ENCODE measurements at places on chromosomes 6 and 20. TPM values are rescaled to one million over a fixed set of nuclear protein-coding genes. Genes with fewer than 3 reads are reported as not detected.

DNA sequence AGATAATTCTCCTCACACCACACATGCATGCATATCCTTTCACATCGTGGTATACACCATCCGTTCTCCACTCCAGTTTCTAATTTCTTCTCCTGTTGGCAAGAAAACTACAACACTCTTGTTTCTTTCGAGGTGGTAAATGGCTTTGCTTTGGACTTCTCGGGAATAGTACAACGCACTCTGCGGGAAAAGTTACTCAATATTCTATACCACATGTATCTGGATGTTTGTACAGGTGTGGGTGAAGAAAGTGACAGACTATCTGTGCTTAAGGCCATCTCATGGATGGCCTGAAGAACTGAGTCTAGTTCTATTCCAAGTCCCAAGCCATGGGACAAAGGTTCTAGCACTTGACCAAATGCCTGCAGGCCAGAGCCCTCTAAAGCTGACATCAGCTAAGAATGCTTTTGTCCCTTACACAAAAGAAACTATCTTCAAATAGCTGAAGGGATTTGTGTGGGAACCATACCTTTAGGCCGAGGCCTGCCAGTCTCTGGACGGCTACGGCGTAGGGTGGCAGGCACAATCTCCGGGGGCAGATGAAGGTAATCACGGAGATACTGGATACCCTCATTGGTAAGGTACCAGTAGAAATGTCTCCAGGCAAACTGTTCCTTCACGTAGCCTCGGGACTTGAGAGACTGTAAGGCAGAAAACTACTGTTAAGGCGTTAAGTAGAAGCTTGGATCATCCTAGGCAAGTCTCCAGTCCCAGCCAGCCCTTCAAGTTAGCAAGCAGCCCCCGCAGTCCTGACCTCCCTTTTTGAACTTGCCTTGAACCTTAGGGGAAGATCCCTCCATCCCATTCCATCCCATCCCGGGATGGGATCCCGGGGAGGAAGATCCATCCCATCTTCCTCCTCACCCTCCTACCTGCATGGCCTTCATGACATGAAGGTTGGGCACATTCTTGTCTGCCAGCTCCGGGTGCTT lies 1.4 kb downstream of the RPS10 start:
- H3K27me3 ChIP-seq: no peaks in the 10 kb centered on the region
- H3K36me3 ChIP-seq: peaks cover 55% of the 10 kb centered on the region
- peak overlapping the region; percentile 71 for H3K4me3 ChIP-seq

- H3K4me3 ChIP-seq: no peak overlapping the region
- H3K4me1 ChIP-seq: peaks cover 94% of the 10 kb centered on the region
- H3K27ac ChIP-seq: no peak overlapping the region
- no peak for DNase-seq
These were observed 14.7 kb downstream of the FKBP1A start for GRCh38 chr20:1377984-1378734.

- no peak for DNase-seq
- no peaks in the 10 kb centered on the region for H3K27me3 ChIP-seq
- H3K4me1 ChIP-seq: peaks cover 7% of the 10 kb centered on the region
- no peak overlapping the region for H3K4me3 ChIP-seq
- no peak overlapping the region for H3K27ac ChIP-seq
These were observed 9.1 kb downstream of the C6orf52 start for GRCh38 chr6:10685092-10685915.

- H3K4me3 ChIP-seq: no peak overlapping the region
- no peak for DNase-seq
- H3K4me1 ChIP-seq: no peaks in the 10 kb centered on the region
- no peak overlapping the region for H3K27ac ChIP-seq
- H3K36me3 ChIP-seq: no peaks in the 10 kb centered on the region
- H3K27me3 ChIP-seq: no peaks in the 10 kb centered on the region
These were observed 107.1 kb downstream of the BMP7 start for GRCh38 chr20:57159193-57159851.

Gene BPIFB1
- not detected for total RNA-seq

Gene LY6G6D
- not detected for total RNA-seq

Gene CCDC28A
- 13.2 TPM for total RNA-seq

Gene TENT5A
- 6.1 TPM for total RNA-seq

Measured in esophagus squamous epithelium (tissue), 5 donors.